ENCODE measurements at places on chromosomes 1 and 21. TPM values are rescaled to one million over a fixed set of nuclear protein-coding genes. Genes with fewer than 3 reads are reported as not detected.

- no peak for DNase-seq
Measured at GRCh38 chr1:14320518-14320917, 278.0 kb upstream of the KAZN start.

DNA sequence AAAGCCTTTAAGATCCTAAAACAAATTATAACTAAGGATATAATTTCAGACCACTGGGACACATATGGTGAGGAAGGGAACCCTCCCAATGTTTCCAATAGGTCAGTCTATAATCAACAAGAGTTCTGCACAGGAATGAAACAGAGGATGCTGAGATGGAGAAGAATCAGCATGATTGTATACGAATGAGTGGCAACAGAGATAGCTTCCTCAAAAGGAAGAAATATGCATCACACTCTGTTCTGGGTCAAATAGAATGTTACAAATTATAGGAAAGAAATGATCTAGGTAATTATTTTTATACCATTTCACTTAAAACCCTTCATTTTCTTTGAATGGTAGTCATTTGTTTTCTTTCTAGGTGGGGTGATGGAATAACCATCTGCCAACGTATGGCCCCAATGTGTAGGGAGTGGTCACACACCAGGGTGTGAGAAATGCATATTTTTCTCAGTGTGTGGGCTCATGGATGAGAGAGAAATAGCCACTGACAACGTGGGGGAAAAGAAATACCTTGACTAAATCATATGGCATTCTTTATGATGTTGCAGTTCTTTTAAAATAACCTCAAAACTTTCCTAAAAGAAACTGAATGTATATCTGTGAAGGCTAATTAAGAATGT lies 104.6 kb upstream of the IVNS1ABP start:
- no peak for DNase-seq

GRCh38 chr1:22971611-22972405 lies 858 bp downstream of the LACTBL1 start:
- no peak for DNase-seq

GRCh38 chr1:214475746-214476145 lies 75.7 kb downstream of the PTPN14 start:
- no peak for DNase-seq

- DNase-seq = no peak
Measured at GRCh38 chr1:96039910-96040309, 681.7 kb upstream of the PTBP2 start.

- no peak for DNase-seq
Measured at GRCh38 chr1:58003059-58003458, 543.5 kb downstream of the OMA1 start.

DNA sequence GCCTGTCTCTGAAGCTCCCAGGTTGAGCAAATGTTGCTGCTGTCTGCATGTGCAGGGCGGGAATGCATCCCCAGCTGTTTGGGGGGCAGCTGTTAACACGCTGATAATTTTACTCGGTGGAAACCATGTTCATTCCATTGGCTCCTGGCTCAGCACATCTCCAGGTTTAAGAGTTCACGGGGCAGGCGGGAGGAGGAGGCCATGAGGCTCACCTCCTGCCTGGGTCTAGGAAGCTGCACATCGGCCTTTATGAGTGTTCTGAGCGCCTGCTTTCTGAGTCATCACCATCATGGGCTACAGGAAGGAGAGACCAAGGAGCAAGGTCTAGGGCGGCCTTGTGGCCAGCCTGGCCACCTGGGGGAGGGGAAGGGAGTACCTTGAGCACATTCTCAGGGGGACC lies 29.7 kb downstream of the AJAP1 start:
- no peak for DNase-seq

DNA sequence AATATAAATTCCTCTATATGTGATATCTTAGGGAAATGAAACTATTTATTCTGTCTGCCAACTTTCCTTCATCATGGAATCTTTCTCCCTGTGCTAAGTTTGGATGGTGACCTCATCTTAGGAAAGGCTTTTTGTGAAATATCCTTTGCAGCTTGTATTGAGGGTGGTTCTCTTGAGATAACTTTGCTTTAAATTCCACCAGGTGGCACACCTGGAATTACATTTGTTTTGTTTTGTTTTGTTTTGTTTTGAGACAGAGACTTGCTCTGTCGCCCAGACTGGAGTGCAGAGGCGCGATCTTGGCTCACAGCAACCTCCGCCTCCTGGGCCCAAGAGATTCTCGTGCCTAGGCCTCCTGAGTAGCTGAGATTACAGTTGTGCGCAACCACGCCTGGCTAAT lies 7.6 kb upstream of the CD1A start:
- DNase-seq = no peak

DNA sequence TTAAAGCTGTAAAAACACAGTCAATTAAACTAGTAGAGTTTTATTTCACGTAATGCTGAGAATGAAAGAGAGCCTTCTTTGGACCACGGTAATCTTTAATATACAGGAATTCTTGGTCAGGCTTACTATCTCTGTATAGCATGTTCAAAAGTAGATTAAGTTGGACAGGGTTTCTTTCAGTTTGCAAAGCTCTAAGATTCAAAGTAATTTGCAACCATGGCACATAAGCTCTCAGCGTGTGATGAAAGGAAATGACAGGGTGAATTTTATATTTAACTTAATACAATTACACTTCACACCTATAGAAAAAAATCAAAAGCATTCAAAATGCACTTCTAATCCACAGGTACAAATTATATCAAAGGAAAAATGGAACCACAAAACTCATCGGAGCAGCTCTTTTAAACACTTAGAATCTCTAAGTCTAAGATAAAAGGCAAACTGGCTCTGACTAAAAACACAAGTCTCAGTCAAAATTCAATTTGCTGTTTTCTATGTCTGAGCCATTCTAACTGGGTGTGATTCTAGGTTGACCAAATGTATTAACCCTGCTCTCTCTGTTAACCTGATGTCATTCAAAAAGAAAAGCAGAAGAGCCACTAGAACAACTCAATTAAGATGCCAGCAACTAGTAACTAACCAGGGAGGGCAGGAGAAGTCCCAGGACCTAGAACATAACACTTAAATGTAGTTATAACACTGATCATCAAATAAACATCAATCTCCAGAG lies 147.7 kb downstream of the RERE start:
- DNase-seq = no peak

- no peak for DNase-seq
Measured at GRCh38 chr1:184359909-184360308, 26.9 kb upstream of the C1orf21 start.

DNA sequence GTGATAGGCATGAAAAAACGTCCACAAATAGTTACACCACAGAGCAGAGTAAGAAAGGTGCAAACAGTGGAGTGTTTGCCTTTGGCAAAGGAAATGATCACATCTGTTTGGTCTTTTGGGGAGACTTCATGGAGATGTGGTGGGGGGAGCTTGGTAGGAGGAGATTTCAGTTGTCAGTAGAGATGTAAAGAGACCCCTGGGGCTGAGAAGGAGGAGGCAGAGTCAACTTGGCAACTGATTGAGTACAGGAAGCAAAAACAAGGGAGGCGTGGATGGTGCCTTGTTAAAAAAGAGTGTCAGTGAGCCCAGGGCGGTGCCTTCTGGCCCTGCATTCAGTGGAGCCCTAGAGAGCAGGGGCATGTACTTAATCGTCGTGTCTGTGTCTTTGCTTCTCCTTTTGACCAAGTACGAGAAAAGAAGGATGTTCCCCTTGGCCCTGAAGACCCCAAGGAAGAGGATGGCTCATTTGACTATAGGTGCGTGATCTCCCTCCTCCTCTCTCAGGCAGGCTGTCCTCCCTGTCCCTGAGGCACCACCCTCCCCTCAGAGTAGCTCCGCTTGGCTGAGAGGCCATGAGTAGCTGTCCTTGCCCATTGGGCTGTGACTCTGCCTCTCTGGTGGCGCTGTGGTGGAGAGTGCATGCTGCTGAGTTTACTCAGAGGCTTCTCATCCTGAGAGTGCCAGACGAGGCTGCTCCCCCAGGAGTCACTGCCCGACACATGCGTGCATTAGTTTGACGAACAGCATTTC lies 30.4 kb upstream of the CNTN2 start:
- no peak for DNase-seq

MINDY1 gene
- 38.9 TPM for polyA plus RNA-seq

- DNase-seq = no peak
Measured at GRCh38 chr21:35606578-35606977, 453.7 kb downstream of the SETD4 start.

TRIM63 gene
- 1.5 TPM for polyA plus RNA-seq

ELAVL4 gene
- polyA plus RNA-seq = 3.0 TPM

DNA sequence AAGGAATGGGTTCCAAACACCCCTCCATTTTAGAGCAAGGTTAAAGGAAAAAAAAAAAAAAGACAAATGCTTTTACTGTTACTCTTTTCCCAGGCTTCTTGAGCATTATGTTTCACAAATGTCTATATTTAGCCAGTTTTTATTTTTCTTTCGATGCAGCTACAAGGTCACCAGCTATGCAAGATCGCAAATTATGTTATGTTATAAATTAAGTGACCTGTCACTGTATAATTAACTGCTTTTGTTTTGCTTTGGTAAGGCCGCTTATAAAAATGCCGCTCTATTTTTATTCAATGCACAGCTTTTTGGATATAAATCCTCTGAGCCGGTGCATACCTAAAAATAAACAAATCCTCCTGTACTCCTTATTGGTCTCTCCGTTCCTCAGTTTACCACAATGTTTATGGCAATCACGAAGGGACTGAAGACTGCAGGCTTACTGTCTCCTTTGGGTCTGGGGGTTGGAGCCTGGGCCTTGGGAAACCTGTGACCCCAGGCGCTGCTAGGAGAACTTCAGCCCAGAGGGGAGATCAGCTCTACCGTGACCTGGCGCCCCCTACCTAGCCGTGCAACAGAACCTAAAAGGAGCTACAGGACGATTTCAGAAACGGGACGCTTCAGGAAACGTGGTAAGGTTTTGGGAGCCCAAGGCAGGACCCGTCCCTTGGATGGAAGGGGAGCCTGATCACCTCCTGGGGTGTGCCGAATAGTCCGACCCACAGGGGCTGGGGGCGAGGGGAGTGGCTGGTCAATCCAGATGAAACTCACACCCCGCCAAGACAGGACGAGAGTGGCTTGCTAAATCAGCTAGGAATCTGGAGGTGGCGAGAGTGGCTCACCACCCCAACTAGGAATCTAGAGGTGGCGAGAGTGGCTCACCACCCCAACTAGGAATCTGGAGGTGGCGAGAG lies 101.2 kb upstream of the CD55 start:
- peak; percentile 43 for DNase-seq

DNA sequence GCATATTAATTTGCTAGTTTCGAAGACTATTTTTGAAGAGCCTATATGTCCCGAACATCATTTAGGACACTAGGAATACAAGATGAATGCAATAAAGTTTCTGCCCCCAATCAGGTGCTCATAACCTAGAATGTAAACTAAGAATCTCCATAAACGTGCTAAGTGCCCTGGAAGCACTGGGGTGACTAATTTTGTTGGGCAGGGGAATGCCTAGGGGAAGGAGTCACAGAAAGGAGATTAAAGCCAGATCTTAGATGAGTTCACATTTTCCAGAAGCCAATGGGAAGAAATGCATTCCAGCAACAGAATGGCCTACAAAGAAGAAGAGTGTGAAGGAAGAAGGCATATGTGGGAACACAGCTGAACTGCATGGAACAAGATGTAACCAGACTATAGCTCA lies 19.5 kb downstream of the SCYL3 start:
- no peak for DNase-seq

DNA sequence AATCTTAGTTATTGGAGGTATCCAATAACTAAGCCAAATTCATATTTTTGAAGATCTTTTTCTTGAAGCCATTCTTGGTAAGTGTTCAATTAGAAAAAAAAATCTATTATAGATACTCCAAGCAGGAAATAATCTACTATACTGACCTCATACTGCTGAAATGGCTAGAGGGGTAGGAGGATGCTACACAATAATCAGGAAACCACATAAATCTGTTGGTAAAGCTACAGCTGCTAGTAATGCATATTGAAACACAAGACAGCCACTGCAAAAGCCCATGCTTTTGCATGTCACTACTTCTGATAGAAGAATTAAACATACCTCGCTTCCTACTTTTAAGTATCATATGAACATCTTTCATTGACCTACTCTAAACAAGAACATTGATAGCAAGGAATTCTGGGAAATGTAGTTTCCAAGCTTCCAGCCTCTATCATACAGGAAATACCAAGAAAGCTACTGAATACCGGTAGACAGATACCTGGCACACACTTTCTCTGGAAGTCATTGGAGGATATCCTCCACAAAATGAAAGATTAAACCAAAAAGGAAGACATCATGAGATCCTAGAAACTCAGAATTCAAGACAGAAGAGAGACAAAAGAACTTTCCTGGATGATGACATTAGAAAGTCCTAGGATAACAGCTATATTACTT lies 103.0 kb upstream of the VAV3 start:
- no peak for DNase-seq

DNA sequence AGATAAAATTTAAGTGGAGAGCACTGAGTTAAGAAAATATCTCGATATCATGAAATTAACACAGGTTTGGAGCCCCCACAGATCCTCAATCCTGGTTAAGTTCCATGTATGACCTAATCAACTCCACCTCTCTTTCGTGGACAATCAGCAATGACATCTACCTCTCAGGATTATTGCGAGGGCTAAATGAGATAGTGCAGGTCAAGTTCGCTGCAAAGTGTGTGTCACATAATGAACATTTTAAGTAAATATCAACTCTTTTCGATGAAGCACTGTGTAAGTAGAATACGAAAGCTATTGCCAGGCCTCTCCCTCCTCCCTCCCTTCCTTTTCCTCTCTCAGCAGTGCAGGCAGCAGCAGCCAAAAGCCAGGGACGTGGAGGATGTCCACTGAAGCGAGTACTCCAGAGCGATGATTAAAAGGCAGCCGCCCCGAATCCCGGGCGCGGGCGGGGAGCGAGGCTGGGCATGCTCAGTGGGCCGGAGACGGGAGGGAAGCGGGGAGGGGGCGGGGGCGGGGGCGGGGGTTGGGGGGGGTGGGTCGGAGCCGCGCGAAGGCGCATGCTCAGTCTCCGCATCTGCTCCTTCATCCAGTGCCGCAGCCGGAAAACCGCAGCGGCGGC lies at the start of gene CAMSAP2:
Gene CAMSAP2, plus strand, starts transcription at position 567 of the 622 bp plus-strand sequence. CDS start 935 bp downstream, outside the sequence.
- peak; percentile 73 for DNase-seq

- no peak for DNase-seq
Measured at GRCh38 chr1:93740601-93741031, 59.0 kb upstream of the BCAR3 start.

DNA sequence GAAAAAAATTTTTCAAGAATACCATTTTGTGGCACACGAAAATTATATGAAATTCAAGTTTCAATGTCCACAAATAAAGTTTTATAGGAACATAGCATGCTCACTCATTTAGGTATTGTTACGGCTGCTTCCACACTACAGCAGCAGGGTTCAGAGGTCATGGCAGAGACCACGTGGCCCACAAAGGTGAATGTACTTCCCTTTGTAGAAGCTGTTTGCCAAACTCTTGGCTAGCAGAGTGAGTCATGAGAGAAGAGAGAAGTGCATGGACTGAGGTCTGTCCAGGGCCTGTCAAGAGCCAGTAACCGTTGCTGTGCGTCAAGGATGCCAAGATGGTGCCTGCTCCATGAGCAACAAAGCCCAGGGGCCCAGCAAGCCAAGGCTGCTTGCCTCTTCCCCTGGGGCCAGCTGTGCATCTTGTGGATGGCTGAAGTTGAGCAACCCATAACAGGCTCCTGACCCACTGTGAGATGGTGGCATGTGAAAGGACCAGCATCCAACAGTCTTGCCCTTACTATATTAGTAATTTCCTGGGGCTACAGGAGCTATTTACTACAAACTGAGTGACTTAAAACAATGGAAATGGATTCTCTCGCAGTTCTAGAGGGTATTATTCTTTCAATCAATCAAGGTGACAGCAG lies 64.8 kb upstream of the ATP5PO start:
- no peak for DNase-seq
